ENCODE measurements at places on chromosomes 7 and 10.

DNA sequence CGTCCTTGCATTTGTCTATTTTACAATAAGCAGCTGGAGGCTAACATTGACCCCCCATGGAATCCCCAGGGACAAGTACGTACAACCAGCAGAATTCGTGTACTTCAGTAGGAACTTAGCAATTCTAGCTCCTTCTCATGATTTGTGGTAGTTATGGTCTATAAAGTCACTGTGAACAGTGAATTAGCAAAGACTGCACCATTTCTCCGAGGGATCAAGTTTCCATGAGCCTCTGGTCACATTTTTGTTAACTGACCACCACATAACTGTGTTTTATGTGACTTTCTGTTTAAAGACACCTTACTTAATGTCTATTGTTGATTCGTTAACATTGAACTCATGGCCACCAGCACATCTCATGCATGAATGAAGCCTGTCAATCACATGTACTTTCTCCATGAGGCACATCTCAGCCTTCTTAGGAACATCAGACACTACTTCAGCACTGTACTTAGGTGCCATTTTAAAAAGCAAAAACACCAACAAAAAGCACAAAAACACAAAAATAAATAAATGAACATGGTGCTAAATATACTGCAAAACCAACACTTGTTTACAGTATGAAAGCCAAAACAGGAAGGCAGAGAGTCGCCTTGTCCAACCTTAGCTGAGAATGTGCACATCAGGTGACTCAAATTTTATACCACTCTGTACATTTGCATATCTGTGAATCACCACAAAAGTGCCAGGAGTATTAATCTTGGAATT, 9.0 kb upstream of the UCN3 start:
- no peaks in the 10 kb centered on the region for H3K27me3 ChIP-seq
- no peak overlapping the region for H3K27ac ChIP-seq
- no peaks in the 10 kb centered on the region for H3K4me1 ChIP-seq
- no peaks in the 10 kb centered on the region for H3K36me3 ChIP-seq

DNA sequence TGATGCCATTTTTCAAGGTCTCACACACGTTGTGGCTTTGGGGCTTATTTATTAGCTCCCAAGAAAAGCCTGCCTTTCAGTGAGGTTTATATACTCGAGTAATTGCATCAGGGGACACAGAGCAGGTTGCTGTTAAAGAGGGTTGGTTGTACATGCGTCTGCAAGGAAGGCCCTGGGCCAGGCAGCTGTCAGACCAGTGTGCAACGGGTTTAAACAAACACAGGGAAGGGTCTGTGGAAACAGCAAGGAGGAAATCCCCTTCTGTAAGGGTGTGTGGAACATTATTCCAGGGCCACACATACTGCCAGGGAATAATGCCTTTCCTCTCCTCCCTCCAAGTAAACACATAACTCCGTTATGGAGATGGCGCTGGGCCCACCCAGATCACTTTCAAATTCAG, 1.7 kb upstream of the CHST15 start:
- no peaks in the 10 kb centered on the region for H3K4me1 ChIP-seq
- no peak for DNase-seq
- no peak overlapping the region for H3K4me3 ChIP-seq
- H3K36me3 ChIP-seq, result peaks cover 1% of the 10 kb centered on the region
- H3K27ac ChIP-seq, result no peak overlapping the region
- H3K27me3 ChIP-seq, result peaks cover 5% of the 10 kb centered on the region

DNA sequence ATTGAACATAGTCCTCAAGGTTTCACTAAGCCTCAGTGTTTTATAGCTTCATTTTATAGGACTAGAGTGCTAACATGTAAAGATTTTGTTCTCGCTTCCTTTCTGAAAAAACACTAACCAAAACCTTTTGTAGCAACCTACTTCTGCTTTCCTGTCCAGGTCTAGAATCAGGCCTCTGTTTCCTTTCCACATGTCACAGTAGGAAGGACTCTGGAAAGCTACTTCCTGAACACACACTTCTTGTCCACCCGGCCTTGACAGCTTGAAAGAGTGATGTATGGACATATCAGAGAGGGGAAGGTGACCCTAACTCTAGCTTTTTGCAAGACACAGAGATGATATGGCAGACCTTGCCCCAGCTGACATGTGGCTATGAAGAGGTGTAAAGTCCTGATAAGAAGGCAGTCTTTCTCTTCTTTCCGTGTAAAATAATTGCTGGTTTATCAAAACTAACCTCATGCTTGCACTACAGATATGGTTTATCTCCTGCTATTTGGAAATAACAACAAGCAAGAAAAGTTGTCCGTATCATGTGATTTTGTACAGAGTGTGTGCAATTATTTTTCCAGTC, 175.4 kb downstream of the SKAP2 start:
- H3K36me3 ChIP-seq, result no peaks in the 10 kb centered on the region
- H3K4me1 ChIP-seq, result no peaks in the 10 kb centered on the region
- no peaks in the 10 kb centered on the region for H3K27me3 ChIP-seq
- H3K4me3 ChIP-seq, result no peak overlapping the region
- no peak overlapping the region for H3K27ac ChIP-seq
- DNase-seq, result no peak

- DNase-seq, result no peak
- no peaks in the 10 kb centered on the region for H3K27me3 ChIP-seq
- H3K27ac ChIP-seq, result no peak overlapping the region
- no peaks in the 10 kb centered on the region for H3K4me1 ChIP-seq
These were observed 76.2 kb downstream of the GRB10 start for GRCh38 chr7:50706469-50706937.

DNA sequence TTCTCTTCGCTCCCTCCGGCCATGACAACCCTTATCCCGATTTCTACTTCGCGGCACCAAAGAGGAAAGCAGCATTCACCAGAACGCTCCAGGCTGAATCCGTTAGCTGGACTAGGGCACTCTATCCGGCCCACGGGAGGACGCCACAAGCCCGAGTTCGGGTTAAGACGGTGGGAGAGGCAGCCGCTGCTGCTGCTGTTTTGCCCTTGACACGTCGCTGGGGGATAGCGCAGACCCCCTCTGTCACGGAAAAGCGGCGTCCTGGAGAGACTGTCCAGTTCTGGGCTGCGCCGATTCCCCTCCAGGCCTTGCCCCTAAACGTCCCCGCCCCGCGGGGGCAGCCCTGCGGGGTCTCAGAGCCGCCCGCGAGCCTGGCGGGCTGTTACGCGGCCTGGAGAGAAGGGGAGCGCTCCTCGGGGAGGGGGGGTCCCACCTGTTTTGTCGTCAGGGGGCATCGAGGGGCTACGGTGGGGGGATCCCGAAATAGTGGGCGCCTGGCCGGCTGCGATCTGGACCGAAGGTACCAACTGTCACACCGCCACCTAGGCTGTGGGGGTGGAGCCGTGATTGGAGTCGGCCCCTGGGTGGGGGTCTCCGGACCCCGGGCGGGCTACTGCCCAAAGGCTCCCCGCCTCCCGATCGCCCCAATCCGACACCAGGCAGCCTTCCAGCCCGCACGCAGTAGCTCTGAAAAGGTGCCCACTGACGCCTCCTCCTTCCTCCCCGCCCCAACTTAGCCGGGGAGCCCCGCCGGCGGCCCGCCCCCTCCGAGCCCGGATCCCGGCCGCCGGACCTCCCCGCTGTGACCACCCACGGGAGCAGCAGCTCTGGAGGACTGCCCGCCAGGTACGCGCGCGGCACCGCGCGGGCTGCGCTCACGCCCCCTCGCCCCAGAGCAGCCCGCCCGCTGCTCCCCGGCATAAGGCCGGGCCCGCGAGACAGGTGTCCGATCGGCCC, 772 bp downstream of the SGMS1 start:
- no peaks in the 10 kb centered on the region for H3K27me3 ChIP-seq
- no peaks in the 10 kb centered on the region for H3K36me3 ChIP-seq
- no peak for DNase-seq
- H3K27ac ChIP-seq, result no peak overlapping the region
- H3K4me1 ChIP-seq, result peaks cover 12% of the 10 kb centered on the region

GRCh38 chr7:95092324-95092723, 184.9 kb downstream of the PPP1R9A start:
- no peak overlapping the region for H3K27ac ChIP-seq
- no peak for DNase-seq

DNA sequence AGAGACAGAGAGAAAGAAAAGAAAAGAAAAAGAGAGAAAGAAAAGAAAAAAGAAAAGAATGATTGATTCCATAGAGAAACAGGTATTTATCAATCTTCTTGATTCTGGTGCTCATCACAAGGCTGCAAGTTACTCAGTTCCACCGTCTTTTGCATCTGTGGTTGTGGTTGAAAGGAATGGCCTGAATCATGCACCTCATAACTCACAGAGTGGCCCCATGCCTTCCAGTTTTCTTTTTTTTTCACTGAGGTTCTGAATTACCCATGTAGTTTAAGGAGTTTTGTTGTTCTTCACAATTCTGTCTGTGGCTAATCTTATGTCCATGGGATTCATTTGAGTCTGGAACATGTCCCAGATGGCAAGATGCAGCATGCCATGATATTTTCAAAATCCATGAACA, 156.0 kb downstream of the ZNF33B start:
- no peak overlapping the region for H3K4me3 ChIP-seq
- no peak overlapping the region for H3K27ac ChIP-seq
- peaks cover 14% of the 10 kb centered on the region for H3K36me3 ChIP-seq

- H3K36me3 ChIP-seq, result peaks cover 4% of the 10 kb centered on the region
- no peaks in the 10 kb centered on the region for H3K4me1 ChIP-seq
- H3K27me3 ChIP-seq, result no peaks in the 10 kb centered on the region
- H3K4me3 ChIP-seq, result no peak overlapping the region
- H3K27ac ChIP-seq, result no peak overlapping the region
- DNase-seq, result no peak
These were observed 384.4 kb upstream of the ZWINT start for GRCh38 chr10:56745490-56745889.

GRCh38 chr10:88565072-88565471, 18.0 kb downstream of the RNLS start:
- DNase-seq, result no peak
- H3K4me3 ChIP-seq, result no peak overlapping the region

- no peak overlapping the region for H3K27ac ChIP-seq
- H3K36me3 ChIP-seq, result no peaks in the 10 kb centered on the region
- no peak overlapping the region for H3K4me3 ChIP-seq
- no peaks in the 10 kb centered on the region for H3K27me3 ChIP-seq
- H3K4me1 ChIP-seq, result no peaks in the 10 kb centered on the region
These were observed 88.0 kb upstream of the INSIG1 start for GRCh38 chr7:155209478-155210319.

DNA sequence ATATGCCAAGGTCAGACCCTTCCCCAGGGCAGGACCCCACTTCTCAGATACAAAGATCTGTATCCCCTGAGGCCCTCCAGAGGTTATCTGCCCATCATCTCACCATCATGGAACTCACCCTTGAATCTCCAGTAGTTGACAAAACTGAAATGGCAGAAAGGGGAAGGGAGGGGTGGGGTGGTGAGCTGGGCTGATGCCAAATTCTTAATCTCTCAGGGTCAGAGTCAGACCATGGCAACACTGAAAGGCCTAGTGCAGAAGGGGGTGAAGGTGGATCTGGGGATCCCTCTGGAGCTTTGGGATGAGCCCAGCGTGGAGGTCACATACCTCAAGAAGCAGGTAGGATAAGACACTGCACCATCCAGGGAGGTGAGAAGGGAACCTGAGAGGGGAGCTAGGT, 3.1 kb downstream of the CNPY4 start:
- H3K27ac ChIP-seq, result no peak overlapping the region
- no peak for DNase-seq
- H3K4me3 ChIP-seq, result no peak overlapping the region
- H3K36me3 ChIP-seq, result peaks cover 9% of the 10 kb centered on the region
- no peaks in the 10 kb centered on the region for H3K27me3 ChIP-seq
- no peaks in the 10 kb centered on the region for H3K4me1 ChIP-seq

GRCh38 chr7:100802951-100803350, 24.4 kb downstream of the EPHB4 start:
- H3K4me3 ChIP-seq, result no peak overlapping the region
- no peak for DNase-seq
- no peak overlapping the region for H3K27ac ChIP-seq
- no peaks in the 10 kb centered on the region for H3K4me1 ChIP-seq
- no peaks in the 10 kb centered on the region for H3K27me3 ChIP-seq
- peaks cover 39% of the 10 kb centered on the region for H3K36me3 ChIP-seq

DNA sequence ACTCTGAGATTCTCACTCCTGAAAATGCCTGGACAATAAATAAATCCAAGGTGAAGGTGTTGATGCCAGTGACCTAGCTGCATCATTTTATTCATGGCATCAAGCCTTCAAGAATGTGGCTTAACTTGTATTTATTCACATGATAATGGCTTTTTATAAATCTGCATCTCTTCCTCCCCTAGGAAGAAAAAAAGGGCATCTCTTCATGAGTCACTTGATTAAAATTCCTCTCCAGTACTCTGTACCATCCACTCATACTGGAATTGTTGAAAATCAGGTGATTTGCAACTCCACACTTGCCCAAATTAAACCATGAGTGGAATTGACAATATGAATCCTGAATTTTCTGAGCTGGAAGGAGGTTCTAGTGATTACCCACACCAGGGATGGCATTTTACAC, 30.2 kb downstream of the PTPRE start:
- no peaks in the 10 kb centered on the region for H3K36me3 ChIP-seq
- no peak overlapping the region for H3K4me3 ChIP-seq
- H3K4me1 ChIP-seq, result peaks cover 4% of the 10 kb centered on the region
- no peak for DNase-seq

Measured in H9 (cell line).